ENCODE measurements at places on chromosomes 4 and X.

DNA sequence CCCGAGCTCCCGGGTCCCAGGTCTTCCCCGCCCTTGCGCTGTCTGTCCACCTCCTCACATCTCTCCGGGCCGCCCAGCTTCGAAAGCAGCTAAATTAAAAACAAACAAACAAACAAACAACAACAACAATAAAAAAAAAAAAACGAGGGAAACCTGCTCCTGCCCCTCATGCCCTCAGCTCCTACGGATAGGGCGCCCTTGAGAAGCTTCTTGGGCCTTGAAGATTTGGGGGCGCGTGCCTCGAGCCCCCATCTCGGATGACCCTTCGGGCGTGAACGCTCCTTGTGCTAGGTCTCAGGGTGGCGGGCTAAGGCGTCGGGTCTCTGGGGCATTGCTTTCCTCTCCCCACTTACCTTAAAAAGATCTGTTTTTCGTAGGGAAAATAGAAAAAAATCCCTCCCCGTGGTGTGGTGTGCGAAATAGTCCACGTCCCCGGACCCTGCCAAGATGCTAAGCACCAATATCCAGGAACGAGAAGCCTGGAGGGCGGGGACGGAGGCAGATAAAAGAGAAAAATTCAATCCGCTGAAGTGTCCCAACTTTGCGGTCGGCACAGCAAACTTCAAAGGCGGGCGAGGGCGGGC, 603 bp downstream of the NDNF start:
- DNase-seq: no peak

DNA sequence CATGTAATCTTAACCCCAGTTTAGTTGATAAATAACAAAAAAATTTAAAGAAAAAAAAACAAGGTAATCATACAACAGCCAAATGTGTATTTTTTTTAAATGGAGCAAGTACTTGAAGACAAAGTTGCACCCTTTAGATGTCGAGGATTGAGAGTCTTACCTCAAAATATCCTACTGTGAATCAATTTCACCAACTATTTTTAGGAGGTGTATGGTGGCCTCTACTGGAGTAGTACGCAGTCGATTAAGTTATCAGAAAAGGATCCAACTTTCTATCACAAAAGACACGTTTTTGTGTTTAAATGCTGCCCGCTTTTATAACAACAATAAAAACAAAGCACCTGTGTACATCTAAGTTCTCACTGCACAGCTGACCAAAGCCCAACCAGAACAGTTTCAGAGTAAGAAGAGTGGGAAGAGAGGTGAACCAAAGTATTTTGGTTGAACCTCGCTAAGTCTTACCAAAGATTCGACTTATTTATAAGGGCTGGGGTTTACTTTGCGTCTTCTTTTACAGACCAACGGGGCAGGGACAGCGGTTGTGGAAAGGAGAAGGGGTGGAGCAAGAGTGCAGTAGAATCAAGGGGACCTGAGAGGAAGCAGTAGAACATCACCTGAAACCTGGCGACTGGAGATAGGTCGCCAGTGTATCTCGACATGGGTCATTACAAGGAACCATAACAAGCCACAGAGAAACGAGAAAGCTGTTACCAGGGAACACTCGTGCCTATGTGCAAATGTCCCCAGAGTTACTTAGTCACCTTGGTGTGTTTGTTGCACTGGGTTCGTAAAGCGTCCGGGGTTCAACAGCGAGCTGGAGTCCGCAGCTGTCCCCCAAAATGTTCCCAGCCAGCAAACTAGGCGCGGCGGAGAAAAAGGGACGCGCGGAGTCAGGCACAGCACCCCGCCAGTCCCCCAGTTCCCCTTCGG, 1.1 kb downstream of the RPS6KA6 start:
- no peak for DNase-seq

- peak; percentile 45 for DNase-seq
Measured at GRCh38 chrX:147376601-147377422, 534.9 kb upstream of the FMR1 start.

DNA sequence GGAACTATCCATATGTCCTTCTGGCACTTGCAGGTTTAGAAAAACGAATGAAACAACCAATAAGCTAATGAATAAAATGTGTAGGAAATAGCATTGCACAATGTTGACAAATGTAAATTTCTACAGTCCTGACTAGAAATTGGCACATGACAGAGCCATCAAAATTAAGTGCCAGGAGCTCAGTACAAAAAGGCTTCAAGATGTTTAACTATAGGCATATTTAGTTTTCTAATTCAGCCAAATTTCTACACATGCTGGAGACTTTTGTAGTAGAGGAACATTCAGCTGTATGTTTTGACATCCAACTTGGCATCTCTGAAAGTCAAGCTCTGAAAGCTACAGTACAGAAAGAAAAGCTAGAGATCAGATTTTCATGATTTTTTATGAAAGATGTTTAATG, 1999.4 kb upstream of the AGA start:
- DNase-seq: no peak

DNA sequence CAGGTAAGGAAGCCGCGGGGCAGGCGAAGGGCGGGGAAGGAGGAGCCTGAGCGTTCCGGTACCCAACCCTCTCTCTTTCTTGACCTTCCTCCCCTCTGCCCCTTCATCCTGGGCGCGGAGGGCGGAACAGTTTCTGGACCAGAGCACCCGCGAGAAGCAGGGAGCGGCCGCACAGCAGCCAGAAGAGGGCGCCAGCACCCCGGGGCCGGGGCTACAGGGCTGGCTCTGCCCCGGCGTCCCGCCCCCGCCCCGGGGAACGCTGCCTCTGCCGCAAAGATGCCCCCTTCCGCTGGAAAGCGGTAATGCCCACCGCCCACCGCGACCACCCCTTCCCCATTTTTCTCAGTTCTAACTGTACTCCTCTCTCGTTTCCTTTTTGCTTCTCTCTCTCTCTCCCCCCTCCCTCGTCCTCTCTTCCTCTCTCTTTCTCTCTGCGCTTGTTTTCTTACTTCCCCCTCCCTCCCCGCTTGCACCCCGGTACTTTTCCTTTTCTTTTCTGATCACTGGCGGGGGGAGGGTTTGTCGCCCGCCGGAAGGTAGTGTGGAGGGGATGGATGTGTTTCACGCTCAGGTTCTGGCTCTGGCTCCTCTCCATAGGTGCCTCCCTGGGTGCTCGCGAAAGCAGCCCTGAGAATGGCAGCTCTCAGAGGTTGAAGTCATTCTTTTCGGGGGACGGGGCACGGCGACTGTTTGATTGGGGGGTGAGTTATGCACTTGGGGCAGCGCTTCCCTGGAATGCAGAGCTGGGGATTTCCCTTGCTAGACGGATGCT, 13.1 kb upstream of the PRDM8 start:
- no peak for DNase-seq

DNA sequence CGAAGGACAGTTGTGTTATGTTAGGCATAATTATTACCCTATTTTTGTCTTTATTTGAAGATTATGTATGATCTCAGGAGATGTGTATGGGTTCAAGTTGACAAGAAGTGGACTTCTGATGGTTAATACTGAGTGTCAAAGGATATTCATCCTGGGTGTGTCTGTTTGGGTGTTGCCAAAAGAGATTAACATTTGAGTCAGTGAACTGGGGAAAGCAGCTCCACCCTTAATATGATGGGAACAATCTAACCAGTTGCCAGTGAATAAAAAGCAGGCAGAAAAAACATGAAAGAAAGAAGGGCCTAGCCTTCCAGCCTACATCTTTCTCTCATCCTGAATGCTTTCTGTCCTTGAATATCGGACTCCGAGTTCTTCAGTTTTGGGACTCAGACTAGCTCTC, 332.6 kb downstream of the DTHD1 start:
- no peak for DNase-seq

GRCh38 chr4:153062652-153063168, 126.6 kb downstream of the FHDC1 start:
- no peak for DNase-seq

DNA sequence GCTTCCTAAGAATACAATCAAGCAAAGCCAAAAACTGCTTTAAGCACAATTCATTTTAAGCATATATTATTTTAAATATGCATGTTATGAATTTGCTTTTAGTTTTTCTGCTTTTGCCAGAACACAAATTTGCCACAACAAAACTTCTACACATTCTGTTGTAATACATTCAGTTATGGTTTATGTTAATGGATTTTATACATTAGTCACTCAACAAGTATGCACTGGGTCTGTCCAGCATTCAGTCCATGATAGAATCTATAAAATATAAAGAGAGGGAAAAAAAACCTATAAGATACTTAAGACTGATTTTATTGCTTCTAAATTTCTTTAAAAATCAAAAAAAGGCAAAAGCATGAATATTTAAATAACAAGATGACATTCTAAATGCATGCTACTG, 22.2 kb downstream of the IQCM start:
- DNase-seq: no peak

- DNase-seq: no peak
Measured at GRCh38 chr4:8515316-8516060, 64.7 kb upstream of the GPR78 start.

DNA sequence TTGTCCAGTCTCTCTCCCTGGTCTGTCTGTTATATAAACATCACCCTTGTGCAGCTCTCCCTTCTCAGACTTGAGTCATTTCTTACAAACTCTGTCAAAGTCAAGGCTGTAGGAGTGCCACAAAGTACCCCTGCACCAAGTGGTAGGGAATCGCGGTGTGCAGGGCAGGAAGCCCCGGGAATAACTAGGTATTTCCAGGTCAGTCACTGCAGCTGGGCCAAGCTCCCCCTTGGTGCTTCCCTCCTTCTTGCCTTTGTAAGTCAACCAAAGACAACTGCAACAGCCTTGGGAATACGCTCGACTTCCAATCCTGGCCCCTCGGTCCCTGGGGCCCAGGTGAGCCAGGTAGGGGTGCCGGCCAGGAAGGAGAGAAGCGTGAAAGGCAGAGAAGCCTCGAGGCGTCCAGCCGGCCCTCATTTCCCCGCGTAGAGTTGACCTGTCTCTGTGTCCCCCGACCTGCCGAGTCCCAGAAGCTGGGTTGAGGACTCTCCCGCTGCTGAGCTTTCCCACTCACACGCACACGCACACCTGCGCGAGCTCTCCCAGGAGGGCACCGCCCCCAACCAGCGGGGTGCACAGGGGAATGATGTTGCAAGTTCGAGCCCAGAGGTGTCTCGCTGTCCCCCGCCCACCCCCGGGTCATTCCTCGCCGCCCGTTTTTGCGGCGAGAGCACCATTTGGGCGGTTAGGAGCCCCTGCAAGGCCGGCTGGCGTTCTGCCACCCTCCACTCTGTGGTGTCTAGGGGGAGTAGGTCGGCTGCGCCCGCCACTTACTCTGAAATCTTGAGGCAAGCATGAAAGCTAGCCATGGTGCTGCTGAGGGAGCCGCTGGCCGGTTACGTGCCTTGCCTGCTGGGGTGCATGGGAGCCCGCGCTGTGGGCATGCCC, 22.8 kb upstream of the KIAA1210 start:
- no peak for DNase-seq

DNA sequence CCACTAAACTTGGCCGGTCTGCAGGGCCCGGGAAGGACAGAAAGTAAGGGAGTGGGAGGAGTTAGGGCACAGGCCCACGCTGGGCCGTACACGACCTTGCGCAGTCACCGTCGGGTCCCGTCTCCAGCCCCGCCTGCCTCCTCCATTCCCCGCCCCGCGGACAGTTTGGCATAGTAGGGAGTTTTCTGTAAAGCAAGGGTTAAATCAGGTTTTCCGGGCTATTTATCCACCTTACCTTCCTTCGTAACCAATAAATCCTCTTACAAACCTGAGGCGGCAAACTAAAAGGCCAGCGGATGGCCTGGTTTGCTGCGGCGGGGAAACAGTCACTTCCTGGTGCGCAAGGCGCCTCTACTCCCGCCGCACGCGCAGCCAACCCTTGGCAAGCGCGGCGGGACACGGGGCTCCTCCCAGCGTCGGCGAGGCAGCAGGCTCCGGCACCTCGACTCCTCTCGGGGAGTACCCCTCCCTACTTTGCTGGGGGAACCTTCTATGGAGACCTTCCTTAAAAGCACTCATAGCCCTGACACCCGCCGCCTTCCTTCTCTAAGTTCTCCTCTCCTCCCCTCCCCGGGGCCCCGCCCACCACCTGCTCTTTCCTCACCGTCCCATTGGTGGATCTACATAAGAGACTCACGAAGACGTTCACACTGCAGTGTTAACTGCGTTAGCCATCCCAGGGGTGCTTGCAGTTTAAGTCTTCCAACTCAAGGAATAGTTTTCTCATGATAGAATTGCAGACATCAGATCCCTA, at the start of gene TRMT2B:
Gene TRMT2B, minus strand, starts transcription at position 563 of the 754 bp plus-strand sequence. CDS start 9,822 bp downstream, outside the sequence.
- peak; percentile 34 for DNase-seq

GRCh38 chrX:130079824-130080406, 30.4 kb downstream of the ELF4 start:
- DNase-seq: peak; percentile 48

GRCh38 chrX:40513835-40514234, 66.9 kb upstream of the ATP6AP2 start:
- DNase-seq: no peak

DNA sequence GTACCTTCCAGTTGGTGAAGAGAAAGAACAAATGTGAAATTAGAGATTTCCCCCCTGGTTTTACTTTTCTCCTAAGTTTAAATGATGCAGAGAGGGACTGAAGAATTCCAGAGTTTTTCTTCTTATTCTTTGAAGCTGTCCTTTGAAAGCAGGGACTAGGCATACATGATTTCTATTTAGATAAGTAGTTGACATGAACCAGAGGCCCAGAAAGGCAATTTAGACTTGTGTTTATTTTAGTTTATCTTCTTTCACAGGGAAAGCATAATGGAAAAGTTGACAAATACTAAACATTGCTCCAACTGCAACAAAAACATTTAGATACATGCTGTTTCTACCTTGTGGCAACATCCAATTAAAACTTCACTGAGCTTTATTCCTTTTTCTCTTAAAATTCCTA, 32.0 kb downstream of the PTPN13 start:
- no peak for DNase-seq

GRCh38 chrX:47214435-47215077, 3.9 kb upstream of the CDK16 start:
- no peak for DNase-seq

- DNase-seq: no peak
Measured at GRCh38 chrX:22616867-22617266, 344.2 kb downstream of the CBLL2 start.

GRCh38 chr4:117770269-117771102, 263.8 kb upstream of the NDST3 start:
- no peak for DNase-seq

- no peak for DNase-seq
Measured at GRCh38 chrX:117680286-117680685, 436.3 kb downstream of the KLHL13 start.

DNA sequence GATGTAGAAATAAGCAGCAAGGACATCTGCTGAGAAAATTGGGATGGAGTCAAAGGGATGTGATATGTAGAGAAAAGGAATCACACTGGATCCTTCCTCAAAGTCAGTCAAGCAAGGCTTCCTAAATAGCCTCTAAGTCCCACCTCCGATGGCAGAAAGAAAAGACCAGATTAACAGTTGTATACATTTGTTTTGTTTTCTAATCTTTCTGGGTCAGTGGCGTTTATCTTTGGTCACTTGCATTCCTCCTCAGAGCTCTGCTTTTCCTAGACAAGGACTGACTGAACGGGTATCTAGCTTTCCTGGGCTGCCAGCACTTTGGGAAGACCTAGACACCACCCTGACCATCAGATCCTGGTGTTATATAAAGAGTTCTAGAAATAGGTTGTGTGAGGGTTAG, 23.2 kb downstream of the PACRGL start:
- no peak for DNase-seq

GRCh38 chrX:22234380-22234779, 38.3 kb upstream of the CBLL2 start:
- no peak for DNase-seq
